ENCODE measurements at places on chromosomes 11 and 22.

GRCh38 chr22:38843657-38844314, at the start of gene NPTXR:
TSS of gene NPTXR (minus strand) at chr22:38844028.
- peak; percentile 60 for DNase-seq

GRCh38 chr22:17562906-17563870, at the start of gene SLC25A18:
TSS of gene SLC25A18 (plus strand) at chr22:17563498. CDS start at chr22:17579945, 16,447 bp downstream.
- no peak for DNase-seq

- no peak for DNase-seq
Measured at GRCh38 chr22:48752451-48753380, 1075.0 kb downstream of the BRD1 start.

DNA sequence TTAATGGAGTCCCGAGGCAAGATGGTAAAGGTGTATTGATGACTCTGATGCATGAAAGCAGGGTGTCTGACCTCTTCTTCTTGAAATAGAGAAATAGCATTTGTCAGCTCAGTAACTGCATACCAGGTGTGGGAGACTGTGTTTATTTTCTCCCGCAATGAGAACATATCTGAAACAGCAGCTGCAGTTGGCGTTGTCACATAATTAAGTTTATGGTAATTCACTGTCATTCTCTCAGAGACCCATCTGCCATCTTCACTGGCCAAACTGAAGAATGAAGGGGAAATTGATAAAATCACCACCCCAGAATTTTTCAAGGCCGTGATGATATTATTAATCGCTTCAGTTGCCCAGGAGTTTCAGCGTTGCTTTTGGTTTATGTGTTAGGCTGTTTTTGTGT, 20.1 kb upstream of the MCHR1 start:
- no peak for DNase-seq
